ENCODE measurements at places on chromosomes 1 and 21.

DNA sequence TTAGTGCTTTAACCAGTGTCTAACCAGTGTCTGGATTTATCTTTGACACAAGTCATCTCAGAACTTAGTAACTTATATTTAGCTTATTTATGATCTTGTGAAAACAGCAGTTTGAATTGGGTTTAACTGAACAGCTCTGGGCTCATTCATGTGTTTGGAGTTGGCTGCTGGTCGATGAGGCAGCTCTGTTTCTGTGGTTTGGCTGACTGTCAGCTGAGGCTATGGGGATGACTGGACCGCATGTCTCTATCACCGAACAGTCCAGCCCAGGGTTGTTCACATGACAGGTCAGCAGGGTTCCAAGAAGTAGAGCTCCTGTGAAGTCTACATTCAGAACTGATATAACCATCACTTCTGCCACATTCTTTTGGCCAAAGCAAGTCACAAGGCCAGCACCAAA, 29.1 kb upstream of the C21orf91 start:
- DNase-seq: no peak

DNA sequence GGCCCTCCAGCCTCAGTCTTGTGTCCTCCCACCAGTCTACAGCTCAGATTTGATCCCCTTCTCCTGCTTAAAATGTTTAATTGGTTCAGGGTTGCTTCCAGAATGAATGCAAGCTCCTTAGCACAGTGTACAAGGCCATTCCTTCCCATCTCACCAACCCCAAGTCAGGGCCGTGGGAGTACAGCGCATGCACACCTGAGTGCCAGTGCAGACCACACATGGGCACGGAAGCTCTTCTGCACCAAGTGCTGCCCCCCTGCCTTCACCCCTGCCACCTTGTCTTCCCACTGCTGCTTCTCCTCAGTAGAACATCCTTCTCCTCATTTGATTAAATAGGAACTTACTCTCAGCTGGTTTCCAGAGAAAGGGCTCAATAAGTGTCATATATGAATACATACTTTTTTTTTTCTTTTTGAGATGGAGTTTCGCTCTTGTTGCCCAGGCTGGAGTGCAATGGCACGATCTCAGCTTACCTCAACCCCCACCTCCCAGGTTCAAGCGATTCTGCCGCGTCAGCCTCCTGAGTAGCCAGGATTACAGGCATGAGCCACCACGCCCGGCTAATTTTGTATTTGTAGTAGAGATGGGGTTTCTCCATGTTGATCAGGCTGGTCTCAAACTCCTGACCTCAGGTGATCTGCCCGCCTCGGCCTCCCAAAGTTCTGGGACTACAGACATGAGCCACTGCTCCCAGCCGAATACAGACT, 9.3 kb downstream of the PMF1 start:
- DNase-seq: no peak

DNA sequence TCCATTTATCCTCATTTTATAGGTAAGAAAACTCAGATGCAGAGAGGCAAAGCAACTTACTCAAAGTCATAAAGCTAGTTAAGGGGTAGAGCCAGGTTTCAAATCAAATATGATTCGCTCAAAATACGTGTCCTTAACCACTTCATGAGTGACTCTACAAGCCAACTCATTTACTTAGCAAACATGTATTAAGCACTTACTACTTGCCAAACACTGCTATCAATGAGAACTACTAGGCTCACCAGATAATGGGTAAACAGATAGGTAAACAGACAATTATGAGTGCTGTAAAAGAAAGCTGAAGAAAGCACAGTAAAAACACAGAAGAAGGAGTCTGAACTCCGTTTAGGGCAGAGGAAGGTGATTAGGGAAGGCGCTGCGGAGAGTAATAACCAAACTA, 65.9 kb downstream of the WDR64 start:
- no peak for DNase-seq

DNA sequence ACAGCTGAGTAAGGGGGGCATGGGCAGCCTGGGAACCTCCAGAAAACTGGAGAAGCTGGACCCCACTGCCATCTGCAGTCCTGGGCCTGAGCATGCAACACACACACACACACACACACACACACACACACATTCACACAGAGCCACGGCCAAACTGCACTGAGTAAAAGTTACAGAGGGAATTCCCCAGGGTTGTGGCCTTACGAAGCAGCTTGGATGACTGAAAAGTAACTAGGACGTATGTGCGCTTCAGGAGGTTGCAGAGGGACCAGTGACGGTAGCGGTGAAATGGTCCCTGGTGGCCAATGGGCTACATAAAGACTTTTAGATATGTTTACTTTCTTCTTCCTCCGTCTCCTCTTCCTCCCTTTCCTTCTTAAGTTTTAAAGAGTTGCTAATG, 232.5 kb upstream of the TMEM51 start:
- DNase-seq: no peak

DNA sequence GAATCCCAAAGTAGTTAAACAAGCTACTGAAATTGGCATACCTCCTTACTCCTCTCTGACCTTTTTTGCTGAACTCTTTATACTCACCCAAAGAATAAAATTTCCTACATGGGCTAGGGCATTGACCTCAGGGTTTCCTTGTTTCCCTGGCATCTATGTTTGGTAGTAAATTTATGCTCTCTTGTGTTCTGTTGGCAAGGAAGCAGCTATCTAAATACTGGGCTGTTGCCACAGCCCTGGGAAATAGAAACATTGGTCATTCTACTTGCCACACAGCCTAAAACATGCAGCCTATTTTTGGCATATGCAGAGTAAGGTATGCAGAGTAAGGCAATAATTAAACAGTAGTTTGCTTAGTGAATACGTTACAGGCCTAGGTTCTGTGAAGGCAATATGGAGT, 351.4 kb downstream of the HLX start:
- DNase-seq: no peak

DNA sequence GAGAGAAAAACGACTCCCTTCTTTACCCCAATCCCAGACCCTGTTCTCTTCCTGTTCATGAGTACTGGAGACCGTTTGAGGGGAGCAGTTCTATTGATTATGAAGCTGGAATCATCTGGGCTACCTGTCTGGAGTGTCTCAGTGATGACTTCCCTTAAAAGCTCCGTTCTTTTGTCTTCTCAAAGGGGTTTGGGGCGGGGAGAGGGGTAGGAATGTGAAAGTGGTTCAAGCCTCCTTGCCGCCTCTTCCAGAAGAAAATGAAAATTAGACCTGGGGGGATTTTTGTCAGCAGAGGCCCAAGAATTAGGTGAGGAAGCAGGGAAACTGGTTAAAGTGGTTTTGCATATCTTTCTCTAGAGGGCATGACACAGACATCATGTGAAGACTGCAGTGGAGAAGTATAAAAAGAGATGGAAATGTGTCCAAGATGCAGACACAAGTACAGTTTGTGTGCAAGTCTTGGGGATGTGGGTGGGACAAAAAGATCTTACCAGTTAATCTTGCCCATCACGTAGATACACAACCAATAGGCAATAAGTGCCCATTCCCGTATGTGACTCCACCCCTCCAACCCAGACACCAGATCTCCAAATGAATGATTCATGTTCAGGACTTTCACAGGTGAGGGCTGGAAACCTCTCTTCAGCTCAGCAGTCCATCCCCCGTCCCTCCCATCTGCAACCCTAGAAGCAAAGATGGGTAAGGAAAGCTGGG, 470 bp upstream of the MTMR11 start:
- DNase-seq: no peak

DNA sequence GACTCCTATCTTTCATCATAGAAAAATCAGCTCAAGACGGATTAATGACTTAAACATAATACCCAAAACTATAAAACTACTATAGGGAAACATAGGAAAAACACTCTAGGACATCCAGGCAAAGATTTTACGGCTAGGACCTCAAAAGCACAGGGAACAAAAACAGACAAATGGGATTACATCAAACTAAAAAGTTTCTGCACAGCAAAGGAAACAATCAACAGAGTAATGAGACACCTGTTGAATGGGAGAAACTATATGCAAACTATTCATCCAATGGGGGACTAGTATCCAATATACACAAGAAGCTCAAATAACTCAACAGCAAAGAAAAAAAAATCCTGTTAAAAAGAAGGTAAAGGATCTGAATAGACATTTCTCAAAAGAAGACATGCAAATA, 18.6 kb downstream of the NSL1 start:
- DNase-seq: no peak

- no peak for DNase-seq
Observed at GRCh38 chr21:40454057-40454456, 392.9 kb downstream of the DSCAM start.

- DNase-seq: no peak
Observed at GRCh38 chr1:21254335-21254951, 35.8 kb downstream of the ECE1 start.

- DNase-seq: no peak
Observed at GRCh38 chr1:19844731-19845495, 29.8 kb upstream of the RNF186 start.

- DNase-seq: no peak
Observed at GRCh38 chr1:10586125-10586524, 111.4 kb downstream of the PEX14 start.

DNA sequence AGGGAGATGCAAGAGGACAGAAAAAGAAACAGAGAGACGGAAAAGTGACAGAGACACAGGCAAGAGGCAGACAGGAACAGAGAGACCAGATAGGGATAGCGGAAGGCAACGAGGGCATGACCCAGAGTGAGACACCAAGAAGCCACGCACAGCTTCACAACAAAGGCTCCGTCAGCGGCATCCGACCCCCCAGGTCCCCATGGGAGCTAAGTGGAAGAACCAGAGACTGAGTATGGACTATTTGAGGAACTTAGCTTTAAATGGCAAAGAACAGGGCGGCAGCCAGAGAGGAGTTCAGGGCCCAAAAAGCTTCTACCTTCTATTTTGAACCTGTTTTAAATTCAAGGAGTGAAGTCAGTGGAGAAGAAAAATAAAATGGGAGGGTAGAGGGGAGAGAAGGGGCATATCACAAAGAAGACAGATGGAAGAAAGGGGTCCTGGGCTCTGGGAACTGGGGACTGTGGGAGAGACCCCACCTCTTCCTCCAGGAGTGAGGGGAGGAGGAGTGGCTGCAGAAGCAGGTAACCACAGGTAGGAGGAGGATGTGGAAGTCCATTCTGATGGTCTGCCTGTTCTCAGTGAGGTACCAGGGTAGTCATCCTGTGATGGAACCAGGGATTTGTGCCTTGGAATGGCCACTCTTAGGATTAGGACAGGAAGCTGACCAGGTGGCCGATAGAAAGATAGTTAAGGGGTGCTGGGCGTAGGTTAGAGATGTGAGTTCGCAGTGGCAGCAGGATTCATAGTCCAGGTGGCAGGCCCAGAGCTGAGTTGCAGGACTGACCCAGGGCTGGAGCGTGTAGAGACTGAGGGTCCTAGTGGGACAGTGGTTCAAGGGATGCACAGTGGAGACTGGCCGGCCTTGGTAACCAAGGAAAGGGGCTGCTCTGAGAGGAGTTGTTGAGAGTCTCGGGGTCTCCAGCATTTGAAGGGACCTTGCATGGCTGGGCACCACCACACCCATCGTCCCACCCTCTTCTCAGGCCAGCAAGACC, 37.7 kb downstream of the CSMD2 start:
- no peak for DNase-seq

GRCh38 chr1:234983564-234984238, 144.9 kb downstream of the TOMM20 start:
- no peak for DNase-seq

- DNase-seq: no peak
Observed at GRCh38 chr21:42443181-42443785, 39.6 kb downstream of the UBASH3A start.

DNA sequence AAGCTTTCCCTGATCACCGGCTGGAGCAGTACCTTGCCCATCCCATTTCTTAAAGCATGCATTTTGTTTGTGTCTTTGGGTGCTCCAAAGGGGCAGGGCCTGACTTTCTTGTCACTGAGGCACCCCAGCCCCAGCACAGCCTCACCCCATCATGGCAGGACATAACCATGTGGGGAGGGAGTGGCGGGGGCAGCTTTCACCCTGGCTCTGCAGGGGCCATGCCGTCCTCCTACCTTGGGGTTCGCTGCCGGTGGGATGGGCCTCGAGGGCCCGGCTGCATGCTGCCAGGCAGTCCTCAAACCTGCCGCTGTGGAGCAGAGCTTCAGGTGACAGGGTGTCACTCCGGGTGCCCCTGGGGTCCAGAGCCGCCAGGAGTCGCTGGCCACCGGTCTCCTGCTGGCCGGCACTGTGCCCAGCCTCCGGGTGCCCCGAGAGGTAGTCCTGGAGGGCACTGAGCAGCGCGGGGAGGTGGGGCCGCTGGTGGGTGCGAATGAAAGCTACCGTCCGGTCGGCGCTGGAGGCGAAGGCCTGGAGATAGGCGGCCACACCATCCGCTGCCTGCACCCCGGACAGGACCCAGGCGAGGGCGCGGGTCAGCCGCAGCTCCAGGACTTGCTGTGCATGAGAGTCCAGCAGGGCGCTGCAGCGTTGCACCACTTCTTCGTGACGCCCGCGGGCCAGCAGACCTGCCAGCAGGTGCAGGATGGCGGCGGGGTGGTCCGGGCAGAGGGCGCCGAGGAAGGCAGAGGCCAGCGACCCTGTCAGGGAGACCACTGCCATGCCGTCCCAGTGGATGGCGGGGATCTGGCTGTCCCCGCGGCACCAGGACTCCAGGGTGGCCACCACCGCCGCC, 1.5 kb downstream of the TTC34 start:
- no peak for DNase-seq

DNA sequence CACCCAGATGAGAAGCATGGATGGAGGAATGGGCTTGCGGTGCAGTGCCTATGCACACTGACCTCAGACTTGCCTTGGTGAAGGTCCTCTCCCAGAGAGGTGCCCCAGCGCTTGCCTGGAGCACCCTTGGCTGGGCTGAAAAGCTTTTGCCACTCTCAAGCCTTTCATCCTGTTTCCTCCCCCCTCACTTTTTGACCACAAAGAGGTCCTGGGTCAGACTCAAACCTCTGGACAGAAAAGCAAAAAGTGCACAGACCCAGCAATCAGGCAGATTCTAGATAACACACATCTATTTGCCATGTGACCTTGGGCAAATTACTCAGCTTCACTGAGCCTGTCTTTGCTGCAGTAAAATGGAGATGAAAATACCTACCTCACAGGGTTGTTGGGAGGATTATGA, 7.3 kb downstream of the TMEM35B start:
- no peak for DNase-seq

GRCh38 chr1:29601021-29601420, 364.7 kb downstream of the PTPRU start:
- no peak for DNase-seq

GRCh38 chr1:30305519-30305918, 417.9 kb downstream of the MATN1 start:
- DNase-seq: no peak

DNA sequence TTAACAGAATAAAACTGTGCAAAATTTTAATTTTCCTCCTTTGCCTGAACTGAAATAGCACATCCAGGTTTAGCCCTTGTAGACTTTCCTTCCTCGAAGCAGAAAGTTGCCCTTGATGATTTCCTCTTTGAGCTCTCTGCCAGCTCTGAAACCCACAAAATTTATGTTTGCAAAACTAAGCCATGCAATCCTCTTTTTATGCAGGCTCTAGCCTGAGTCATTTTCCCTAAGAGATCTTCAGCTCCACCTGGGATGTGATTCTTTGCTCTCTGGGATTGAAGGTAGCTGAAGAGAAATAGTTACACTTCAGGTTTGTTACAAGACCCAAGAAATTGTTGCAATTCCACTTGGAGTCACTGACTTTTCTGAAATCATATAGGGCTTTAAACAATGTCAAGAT, 1.4 kb upstream of the F3 start:
- DNase-seq: no peak

- no peak for DNase-seq
Observed at GRCh38 chr1:25672763-25673409, 56.3 kb downstream of the MAN1C1 start.

GRCh38 chr1:230220907-230221306, 153.9 kb downstream of the GALNT2 start:
- DNase-seq: no peak

All from activated gamma-delta T cell (primary cell).